CD8-positive, alpha-beta memory T cell (primary cell): ENCODE measurements at places on chromosomes 16 and 17. TPM values are rescaled to one million over a fixed set of nuclear protein-coding genes. Genes with fewer than 3 reads are reported as not detected.

The ACSM2A gene
- polyA plus RNA-seq: not detected

The KRTAP4-9 gene
- not detected for polyA plus RNA-seq

The TBC1D3 gene
- polyA plus RNA-seq: not detected

The TBC1D28 gene
- not detected for polyA plus RNA-seq

The EVPLL gene
- not detected for polyA plus RNA-seq

The SLC5A11 gene
- polyA plus RNA-seq: not detected

The CDH15 gene
- not detected for polyA plus RNA-seq

The C16orf46 gene
- 0.93 TPM for polyA plus RNA-seq

The RHOT2 gene
- 49.6 TPM for polyA plus RNA-seq
